ENCODE measurements at places on chromosomes 5 and 9. TPM values are rescaled to one million over a fixed set of nuclear protein-coding genes. Genes with fewer than 3 reads are reported as not detected.

DNA sequence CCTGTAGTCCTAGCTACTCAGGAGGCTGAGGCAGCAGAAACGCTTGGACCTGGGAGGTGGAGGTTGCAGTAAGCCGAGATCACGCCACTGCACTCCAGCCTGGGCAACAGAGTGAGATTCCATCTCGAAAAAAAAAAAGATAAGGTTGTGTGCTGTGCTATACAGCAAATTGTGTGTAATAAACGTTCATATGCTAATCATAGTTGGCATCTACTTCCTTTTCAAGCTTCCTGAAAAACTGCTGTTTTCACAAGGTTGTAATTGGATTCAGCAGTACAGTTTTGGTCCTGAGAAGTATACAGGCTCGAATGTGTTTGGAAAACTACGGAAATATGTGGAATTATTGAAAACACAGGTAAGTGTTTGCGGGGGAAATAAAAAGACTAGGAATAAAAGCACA is 25.5 kb downstream of the OTULINL start:
- DNase-seq = no peak

DNA sequence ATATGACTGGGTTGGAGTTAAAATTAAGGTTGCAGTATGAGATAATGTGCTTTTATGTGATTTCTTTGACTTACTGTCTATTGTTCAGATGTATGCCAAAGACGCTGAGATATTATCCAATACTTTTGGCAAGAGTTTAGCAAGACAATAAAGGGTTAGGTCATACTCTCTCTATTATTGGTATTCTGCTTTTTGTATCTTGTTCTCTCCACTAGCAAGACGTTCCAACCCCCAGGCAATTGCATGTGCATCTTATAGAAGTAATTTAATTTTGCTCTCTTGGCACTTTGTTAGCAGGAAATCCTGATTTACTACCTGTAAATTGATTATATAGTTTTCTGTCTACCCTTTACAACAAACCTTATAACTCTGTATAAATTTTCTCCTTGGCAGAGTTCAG is 1093.6 kb downstream of the CDH9 start:
- no peak for DNase-seq

DNA sequence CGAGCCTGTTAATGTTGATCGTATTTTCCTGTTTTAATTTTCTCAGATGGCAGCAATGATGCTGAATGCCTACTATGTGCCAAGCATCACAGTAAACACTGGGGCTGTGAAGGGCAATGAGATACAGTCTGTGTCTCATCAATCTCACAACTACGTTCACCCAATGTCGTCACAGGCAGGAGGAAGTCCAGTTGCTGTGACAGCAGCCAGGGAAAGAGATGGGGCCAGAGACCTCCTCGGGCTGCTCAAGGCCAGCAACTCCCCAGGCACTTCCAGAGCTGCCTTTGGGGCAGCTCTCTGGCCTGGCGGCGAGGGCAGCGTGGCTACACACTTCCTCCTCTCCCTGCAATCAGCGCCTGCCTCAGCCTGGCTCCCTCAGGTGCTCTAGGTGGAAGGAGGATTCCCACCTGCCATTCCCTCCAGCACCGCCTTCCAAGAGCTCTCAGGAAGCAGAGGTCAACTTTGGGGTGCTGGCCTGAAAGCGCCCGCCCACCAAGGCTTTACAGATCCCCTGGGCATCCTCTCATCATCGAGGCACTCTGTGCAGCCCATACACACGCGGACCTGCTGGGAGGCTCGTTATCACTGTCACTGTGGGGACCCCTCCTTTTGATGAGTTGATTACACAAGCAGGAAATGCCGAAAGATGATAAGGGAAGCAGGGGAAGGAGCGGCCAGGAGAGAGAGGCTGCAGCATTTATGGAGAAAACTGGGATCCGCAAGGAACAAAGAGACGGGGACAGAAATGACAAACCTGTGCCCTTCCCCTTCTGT is 159.2 kb downstream of the ZDHHC21 start:
- no peak for DNase-seq

DNA sequence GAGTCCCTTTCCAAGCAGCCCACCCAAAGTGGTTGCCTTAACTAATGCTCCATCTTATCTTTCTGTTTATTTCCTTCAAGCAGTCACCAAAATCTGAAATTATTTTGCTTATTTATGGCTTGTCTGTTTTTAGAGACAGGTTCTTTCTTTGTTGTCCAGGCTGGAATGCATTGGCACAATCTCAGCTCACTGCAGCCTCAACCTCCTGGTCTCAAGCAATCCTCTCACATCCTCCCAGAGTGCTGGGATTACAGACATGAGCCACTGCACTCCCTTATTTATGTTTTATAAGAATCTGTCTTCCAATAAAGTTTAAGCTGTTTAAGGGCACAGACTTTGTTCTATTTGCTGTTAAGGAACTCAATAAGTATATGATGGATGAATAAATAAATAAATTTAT is 133.7 kb downstream of the GABRB2 start:
- DNase-seq = no peak

GRCh38 chr9:28136113-28136512 is 562.8 kb upstream of the C9orf72 start:
- no peak for DNase-seq

DNA sequence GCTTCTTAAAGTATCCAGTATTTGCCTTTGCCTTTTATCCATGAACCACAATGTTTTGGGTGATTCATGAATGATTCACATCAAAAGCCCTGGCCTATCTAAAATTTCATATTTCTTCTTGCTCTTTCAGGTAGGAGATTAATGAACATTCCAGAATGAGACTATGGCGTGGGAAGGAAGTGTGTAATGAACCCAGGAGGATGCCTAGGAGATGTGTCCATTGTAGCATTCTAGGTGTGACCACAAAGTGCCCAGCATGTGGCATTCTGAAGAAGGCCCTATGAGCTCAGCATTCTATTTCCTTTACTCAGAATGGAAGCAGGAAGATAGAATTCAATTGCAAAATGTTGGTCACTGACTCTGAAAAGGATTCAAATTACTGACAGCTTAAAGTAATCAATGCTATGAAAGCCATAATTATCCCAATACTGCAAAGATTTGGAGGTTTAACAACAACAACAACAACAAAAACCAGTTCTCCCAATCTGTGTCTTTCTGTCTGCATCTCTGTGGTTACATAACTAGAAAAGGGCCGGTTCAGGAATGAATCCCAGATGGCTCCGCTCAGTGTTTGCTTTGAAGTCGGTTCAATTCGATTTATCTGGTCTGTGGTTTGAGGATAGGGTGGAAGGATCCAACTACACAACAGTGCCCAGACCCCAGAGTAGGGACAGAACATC is 126.7 kb downstream of the FOXD1 start:
- no peak for DNase-seq

- no peak for DNase-seq
Observed at GRCh38 chr5:113061846-113062780, 85.5 kb downstream of the DCP2 start.

The FGFR4 gene
- total RNA-seq = 0.42 TPM

The ETF1 gene
- 165 TPM for total RNA-seq

The SLC34A3 gene
- total RNA-seq = not detected

The UGT3A1 gene
- total RNA-seq = not detected

The PTGER4 gene
- total RNA-seq = 14.8 TPM
